Left lung (tissue), 14 donors: ENCODE measurements at places on chromosomes 3 and 15.
A peak's percentile ranks its signal among the peaks of the same experiment; 100 is the strongest.

DNA sequence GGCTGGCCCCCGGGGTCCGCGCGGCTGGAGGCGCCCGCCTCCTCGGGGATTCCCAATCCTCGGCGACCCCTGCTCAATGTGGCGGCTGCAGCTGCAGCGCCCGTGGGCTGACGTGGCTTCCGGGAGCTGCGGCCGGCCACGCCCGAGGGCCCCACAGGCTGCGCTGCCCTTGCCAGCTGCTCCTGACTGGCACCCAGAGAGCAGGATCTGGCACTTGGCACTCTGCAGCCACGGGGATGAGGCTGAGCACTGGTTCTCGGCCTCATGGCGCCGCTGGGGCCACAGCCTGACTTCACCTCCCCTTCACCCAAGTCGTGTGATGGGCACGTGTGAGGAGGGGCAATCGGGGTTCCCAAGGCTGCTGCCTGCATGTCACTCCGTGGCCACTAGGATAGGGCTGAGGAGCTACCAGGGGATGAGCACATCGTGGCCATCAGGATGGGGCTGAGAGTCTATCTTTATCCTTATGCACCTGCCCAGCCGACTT lies 267.8 kb upstream of the FRG2C start:
- no peak for DNase-seq

- DNase-seq: no peak
Measured at GRCh38 chr3:154979331-154979730, 100.8 kb upstream of the MME start.

DNA sequence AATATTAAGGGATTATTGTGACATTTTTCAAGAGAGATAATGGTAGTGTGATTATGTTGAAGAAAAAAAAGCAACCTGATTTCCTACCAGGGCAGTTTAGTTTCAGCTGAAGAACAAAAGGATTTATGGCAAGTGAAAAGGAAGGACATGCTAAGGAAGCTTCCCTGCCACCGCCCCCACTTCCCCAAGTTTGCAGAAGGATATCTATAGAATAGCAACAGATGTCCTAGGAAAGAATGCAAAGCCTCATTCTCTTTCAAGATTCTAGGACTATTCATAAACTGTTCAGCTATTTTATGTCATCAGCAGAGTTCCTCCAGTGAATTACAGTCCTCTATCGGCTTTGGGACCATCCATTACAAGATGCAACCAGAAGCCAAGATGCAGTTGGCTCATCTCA lies 160.8 kb downstream of the SATB1 start:
- DNase-seq: no peak

- no peak for DNase-seq
Measured at GRCh38 chr15:51600114-51600513, 22.5 kb downstream of the DMXL2 start.

GRCh38 chr3:72338942-72339669 lies 509.1 kb downstream of the SHQ1 start:
- DNase-seq: no peak

GRCh38 chr3:17047894-17048293 lies 163.1 kb downstream of the PLCL2 start:
- no peak for DNase-seq

- peak; percentile 80 for DNase-seq
Measured at GRCh38 chr3:170584585-170585007, 1.3 kb downstream of the SLC7A14 start.

DNA sequence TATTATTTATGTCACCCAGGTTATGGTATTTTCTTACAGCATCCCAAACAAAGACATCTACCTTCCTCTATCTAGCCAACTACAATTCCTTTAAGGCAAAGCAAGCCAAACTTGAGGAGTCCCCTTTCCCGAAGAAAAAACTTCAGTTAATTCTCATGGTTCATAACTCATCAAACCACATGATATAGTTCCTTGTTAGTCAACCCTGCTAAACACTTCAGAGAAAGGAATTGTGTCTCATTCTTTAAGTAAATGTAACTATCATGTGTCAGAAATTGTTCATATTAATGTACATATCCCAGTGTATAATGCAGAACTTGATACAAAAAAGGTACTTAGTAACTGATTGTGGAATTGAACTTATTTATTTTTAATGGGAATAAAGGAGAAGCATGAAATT lies 44.4 kb downstream of the ST3GAL6 start:
- DNase-seq: no peak

DNA sequence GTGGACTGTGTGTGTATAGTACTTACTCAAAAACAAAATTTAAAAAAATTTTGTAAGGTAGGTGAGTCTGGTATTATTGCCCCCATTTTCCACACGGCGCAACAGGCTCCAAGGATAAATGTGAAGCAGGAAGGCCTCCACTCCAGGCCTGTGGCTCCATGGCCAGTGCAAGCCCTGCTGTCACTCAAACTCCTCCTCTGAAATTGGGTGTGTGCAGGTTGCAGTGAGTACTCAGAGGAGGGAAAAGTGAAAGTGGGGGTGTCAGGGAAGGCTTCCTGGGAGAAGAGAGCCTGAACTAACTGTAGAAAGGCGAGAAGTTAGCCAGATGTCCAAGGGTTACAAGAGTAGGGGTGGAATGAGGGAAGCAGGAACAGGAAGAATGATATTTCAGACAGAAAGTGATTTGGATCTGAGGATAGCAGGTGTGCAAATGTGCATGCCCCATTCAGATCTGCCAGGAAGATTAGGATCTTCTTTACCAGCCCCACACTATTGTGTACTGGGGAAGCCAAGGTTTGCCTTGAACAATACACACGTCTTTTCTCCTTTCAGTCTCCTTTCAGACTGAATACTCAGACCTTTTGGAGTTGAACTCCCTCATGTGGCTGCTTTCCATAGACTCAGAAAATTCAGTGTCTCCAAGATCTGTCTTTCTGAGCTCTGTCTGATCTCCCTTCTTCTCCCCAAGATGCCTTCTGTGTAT lies 48.7 kb upstream of the RYK start:
- no peak for DNase-seq

DNA sequence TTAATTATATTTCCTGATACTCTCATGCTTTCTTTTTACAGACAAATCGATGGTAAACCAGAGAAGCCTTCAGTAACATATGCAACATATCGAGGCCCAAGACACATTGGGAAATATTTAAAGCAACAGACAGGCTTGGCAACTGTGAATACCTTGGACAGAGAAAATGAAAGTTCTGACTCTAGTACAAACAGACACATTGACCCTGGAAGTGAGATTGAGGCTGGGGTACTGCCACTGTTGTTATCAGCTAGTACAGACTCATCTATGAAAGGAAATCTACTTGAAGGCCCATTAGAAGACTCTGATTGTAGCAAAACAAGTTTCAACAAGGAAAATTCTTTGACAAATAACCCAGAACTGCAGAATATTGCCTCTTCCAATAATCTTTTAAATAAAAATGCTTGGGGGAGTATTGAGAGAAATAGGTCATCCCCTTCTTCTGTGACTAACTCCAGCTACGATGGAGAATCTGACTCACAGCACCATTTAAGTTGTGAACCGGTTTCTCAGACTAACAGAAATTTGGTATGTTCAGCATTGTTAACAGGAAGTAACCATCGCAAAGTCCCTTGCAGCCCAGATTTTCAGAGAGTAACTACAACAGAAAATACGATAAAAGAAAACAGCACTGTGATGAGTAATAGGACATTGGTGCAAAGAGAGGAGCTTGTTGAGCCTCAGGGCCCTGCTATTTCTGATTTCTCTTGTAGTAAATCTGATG lies 50.2 kb downstream of the CRYBG3 start:
- no peak for DNase-seq

DNA sequence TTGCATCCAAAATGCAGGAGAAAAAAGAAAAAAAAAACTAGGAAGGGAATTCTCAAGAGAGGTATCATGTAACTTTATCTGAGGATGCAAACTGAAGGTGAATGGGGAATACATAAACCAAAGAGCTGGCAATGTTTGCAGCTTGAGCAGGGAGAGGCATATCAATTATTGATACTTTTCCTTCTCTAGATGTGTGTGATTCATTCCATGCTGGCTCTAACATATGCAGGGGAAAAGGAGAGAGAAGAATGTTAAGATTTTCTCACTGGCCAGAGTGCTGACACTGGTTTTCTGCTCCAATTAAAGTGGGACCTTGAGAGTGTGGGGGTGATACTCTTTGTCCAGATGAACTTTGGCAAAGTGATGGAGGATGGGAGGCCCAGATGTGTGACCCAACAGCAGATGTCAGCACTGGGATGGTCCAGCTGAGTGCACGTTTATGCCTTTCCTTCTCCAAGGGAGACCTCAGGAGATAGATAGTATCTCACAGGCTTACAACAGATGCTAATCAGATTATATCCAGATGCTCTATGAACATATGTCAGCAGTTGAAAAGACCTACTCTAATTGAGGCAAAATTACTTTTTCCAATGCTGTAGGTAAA lies 50.0 kb upstream of the PSMD6 start:
- DNase-seq: no peak

- DNase-seq: no peak
Measured at GRCh38 chr3:53311882-53312281, 35.5 kb downstream of the DCP1A start.

DNA sequence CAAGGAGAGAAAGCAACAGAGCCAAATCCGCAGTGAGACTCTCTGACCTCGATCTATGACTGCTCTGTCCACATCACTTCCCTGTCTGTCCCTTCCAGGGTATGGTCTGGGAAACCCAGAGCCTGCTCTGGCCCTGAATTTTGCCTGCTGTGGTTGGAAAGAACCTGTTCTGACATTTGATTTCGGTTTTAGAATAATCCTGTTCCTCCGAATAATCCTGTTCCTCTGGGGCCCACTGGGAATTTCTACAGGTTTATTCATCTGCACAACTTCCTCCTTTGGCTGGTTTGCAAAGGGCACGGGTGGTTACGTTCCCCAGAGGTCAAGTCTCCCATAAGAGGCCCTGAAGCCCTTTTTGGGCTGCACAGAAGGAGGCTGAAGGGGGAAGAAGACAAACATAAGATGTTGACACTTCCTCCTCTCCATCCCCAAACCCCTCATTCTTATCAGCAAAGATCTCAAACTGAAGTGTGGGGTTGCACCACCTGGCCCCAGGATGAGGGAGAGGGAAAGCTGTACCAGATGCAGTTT lies 10.6 kb downstream of the LAMP3 start:
- peak; percentile 76 for DNase-seq

DNA sequence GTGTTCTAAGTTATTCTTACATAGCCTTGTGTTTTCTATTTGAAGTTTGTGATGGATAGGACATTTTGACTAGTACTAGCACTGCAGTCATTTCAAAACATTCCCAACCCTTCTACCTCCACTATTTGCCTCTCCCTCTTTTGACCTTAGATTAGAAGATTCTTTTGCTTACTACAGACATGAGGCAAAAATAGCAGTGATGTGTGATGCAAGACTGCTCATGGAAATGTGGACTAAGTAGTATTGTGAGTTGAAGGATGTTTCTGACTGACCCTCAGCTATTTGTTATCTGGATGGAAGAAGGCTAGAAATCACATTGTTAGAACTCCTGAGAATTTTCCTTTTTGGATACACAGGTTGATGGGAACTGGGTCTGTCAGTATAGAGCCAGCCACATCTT lies 45.9 kb downstream of the ATP2C1 start:
- no peak for DNase-seq

GRCh38 chr3:140754936-140755335 lies 77.1 kb downstream of the TRIM42 start:
- DNase-seq: no peak

DNA sequence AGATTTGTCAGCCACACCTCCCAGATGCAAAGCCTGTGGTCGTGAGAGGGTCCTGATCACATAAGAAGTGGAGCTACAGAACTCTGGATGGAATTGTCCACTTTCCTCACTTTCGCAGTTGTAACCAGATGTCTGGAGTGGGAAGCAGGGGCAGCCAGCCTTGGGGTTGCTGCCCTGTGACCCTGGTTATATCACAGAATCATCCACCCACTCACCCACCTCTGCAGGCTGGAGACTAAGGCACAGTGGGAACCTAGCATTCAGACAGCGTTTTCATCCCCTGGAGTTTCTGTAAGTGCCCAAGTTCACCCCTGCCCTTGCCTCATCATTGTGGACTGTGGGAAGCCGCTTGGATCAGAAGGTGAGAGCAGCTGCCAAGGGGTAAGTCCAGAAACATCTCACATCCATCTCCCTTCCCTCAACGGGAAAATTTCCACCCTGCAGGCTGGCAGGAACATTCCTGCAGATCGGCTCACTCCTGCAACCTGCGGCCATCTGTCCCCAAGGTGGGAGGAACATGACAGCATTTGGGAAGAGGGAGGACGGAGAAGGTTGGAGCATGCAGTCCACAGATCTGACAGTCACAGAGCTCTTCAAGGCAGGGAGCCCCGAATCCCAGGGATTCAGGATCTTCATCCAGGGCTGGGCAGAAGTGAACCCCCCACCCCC lies 2.9 kb upstream of the IQSEC1 start:
- no peak for DNase-seq

DNA sequence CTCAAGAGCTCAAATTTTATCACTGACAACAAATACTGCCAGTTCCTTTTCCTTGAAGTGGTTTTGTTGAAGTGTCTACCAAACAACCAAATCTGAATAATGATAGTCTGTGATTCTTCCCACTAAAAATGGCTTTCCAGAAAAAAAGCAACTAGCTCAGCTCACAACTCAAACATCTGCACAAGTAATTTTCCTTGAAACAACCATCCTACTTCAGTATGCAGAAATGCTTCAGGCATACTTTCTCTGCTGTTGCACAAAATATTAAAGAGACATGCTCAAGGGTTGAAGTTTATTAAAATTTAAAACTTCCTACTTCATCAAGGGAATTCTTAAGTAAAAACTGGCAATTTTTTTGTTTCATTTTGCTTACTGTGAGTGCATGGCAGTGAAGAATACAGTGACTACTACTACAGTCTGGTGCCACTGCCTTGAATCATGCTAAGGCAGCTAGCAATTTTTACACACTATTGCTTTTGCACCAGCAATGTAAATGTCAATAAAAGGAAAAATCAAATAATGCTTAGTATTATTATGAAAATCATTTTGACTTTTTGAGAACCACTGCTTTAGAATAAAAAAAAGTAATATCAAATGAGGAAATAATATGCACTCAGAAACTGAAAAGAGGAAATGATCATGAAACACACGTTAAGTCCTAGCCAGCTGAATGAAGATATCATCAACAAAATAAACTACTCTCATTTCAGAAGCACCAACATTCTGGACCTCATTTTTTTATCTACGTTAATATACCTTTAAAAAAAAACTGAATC lies 33.6 kb downstream of the VPS13C start:
- no peak for DNase-seq
